ENCODE measurements at places on chromosomes 7 and 10.

- no peak for DNase-seq
Measured at GRCh38 chr7:42137941-42138340, 99.1 kb downstream of the GLI3 start.

DNA sequence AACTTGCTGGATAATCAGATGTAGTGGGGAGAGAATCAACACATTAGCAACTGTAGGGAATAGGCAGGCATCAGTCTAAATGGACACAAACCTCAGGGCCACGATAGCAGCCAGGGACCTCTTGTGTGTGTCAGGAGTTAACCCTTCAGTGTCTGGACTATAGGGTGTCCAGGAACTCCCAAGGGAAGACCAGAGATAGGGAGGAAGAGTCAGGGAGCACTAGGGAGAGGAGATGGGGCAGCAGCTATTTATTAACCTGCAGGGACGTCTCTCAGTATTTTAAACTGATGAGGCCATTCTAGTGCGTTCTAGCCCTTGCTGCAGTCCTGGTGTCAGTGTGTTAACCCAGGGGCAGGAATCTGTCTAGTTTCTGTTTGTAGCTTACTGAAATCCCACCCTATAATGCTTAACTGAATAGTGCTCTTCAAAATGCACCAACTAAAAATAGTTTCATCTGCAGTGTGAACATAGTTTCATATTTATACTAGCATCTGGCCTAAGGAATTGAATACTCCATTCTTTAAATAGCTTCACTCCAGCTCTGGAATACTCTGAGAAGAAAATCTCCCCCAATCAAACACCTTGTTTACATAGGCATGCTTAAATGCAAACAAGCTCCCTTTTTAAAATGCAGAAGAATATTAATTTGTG lies 62.7 kb downstream of the ARID5B start:
- DNase-seq = no peak

DNA sequence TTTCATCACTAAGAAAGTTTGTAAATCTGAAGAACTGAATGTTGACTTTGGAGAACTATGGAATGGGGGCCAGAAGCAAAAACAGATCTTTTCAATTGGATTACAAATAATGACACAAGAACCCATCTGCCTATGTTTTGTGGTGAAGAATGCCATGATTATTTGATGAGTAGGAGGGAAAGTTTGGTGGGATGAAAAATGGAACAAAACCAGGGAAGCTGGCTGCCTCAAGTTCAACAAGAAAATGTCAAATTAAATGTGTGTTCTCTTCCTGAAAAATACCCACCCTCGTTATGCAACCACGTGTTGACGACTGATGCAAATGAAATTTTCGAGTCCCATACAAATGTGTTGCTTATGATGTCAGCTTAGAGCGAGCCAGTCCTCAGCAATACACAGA lies 208.5 kb downstream of the GPR37 start:
- no peak for DNase-seq

- no peak for DNase-seq
Measured at GRCh38 chr10:61391281-61391680, 61.9 kb downstream of the TMEM26 start.

DNA sequence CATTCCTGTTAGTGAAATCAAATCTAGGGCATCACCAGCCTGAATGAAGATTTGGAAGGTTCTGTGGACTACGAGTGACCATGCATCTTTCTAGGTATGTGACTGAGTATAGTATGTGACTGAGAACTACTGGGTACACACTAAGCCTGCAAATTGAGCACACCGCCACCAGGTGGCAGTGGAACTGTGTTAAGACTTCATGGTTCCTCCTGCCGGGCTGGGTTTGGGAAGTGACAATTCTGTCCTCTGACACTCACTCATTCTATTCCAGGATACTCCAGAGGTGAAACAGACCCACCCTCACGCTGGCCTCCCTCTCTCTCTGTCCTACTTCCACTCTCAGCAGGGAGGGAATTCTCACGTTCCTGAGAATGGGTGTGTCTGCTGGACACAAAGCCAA lies 84.0 kb upstream of the TMEM248 start:
- DNase-seq = peak; percentile 64

- DNase-seq = peak; percentile 69
Measured at GRCh38 chr7:132709971-132710567, 133.8 kb upstream of the PLXNA4 start.

GRCh38 chr10:83965473-83965872 lies 173.8 kb upstream of the GHITM start:
- DNase-seq = no peak

- DNase-seq = no peak
Measured at GRCh38 chr7:155551785-155552611, 5.6 kb upstream of the CNPY1 start.

DNA sequence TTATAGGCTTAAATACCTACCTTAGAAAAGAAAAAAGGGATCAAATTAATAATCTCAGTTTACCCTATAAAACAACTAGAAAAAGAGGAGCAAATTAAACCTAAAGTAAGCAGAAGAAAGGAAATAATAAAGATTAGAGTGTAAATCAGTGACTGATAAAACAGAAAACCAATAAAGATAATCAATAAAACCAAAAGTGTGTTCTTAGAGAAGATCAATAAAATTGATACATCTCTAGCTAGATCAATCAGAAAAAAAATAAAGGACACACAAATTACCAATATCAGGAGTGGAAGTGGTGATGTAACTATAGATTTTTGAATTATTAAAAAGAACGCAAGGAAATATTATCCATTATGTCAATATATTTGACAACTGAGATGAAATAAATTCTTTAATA lies 69.2 kb upstream of the NAMPT start:
- DNase-seq = no peak

DNA sequence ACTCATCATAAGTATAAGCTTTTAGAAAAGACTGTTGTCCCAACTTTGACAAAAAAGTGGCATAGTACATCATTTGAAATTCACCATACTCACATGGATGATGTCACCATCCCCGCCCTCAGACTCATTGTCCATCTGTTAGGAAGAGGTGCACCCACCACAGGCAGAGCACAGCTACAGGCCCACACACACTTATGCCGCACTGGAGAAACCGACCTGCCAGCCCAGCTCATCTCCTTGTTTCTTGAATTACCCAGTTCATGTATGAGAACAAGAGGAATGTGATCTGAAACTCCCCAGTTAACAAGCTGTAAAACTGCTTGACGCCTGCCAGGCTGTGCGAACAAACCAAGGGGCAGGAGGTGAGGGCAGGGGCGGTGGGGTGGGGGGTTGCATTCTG lies 312.0 kb downstream of the DPP6 start:
- DNase-seq = no peak

- no peak for DNase-seq
Measured at GRCh38 chr10:8059191-8059936, 4.9 kb downstream of the GATA3 start.

DNA sequence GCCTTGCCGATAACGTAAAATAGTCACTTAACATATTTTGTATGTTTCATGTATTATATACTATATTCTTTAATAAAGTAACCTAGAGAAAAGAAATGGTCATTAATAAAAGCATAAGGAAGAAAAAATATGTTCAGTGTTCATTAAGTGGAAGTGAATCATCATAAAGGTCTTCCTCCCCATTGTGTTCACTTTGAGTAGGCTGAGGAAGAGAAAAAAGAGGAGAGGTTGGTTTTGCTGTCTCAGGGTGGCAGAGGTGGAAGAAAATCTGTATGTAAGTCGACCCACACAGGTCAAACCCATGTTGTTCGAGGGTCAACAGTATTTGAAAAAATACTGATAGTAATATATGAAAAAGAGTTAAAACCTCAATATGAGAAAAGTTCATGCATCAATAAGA lies 90.3 kb downstream of the GLCCI1 start:
- peak; percentile 65 for DNase-seq

DNA sequence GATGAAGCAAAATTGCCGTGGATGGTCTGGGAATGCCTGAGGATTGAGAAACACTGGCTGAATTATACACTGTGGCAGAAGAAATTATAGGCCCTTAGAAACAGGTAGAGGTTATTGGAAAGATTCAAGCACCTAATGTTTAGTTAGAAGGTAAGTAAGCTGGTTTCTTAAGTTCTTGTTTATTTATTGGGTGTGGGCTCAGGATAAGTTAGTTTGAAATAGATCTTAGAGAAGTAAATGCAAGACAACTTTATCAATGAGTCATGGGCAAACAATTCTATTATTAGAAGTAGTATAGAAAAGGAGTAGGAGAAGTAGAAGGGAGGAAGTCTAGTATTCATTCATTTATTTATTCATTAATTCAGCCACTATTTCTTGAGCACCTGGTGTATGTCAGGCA lies 96.5 kb downstream of the KAT6B start:
- no peak for DNase-seq

DNA sequence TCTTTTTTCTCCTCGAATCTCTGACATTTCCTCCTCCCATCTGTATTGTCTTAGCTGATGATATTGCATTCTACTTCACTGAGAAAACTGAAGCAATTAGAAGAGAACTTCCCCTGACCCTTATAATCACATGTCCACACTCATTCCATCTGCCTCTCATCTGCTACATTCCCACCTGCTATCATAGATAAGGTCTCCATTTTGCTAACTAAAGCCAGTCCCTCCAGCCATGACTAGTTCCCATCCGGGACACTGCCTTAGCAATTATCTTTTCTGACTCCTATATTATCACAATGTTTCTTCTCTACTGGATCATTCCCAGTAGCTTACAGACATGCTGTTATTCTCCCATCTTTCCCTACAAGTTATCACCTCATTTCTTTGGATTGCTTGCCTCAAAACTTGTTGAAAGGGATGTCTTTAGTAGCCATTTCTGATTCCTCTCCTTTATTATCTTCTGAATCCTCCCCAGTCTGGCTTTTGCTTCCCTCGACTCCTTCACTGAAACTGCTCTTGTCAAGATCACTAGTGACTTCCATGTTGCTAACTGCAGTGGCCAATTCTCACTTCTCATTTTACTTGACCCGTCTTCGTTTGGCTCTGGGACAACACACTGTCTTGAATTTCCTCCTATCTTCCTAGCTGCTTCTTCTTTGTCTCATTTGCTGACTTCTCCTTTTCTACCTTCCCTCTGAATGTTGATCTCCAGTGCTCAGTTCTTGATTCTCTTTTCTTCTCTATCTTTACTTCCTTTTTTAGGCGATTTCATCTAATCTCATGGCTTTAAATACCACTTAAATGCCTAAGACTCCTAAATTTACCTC lies 35.9 kb downstream of the FZD1 start:
- DNase-seq = no peak

DNA sequence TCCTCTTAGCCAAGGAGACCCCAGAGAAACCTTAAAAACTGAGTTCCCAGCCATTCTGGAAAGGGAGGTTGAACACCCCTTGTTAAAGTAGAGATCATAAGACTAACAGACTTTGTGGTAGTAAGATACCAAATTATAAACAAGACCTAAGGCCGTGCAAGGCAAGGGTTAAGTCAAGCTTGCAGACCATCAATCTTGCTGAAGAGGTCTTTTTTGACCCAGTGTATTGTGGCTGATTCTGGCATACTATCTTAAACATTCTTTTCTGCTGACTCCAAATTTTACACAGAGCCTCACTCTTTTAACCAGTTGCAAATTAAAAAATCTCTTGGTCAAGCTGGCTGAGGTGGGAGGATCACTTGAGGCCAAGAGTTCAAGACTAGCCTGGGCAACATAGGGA lies 1.2 kb upstream of the TBRG4 start:
- no peak for DNase-seq

- DNase-seq = no peak
Measured at GRCh38 chr7:117896339-117896738, 23.1 kb upstream of the CTTNBP2 start.

DNA sequence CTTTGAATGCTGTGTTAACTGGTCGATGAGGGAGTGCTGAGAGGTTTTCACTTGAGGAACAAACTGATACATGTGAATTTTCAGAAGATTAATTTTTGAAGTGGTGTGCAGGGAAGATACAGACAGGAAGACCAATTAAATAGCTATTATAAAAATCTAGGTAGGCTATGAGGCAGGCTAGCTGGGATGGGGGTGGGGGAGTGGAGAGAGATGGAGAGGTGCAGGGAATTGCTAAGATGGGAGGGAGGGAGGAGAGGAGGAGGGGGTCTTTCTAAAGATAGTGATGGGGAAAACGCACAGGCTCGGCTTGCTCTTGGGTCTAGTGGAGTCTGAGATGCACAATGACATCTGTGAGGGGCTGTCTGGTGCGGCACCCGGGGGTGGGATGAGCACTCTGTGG lies 15.2 kb downstream of the ATXN7L1 start:
- DNase-seq = no peak

- DNase-seq = no peak
Measured at GRCh38 chr10:71293446-71294084, 25.5 kb upstream of the SLC29A3 start.

DNA sequence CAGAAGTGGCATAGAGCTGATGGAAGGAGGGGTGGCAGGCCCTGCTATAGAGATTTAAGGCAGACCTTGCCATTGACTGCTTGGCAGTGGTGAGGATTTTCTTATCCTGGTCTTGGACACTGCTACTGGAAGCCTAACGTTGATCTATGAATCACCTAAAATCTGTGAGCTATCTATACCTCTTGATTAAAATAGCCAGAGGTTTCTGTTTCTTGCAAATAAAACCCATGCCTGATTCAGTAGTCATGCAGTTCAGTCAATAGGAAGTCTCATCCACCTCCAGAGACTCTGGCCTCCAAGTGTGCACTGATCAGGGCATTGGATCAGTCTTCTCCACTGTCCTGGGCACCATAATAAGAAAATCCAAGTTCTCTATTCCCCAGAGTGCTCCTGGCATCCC lies 286.5 kb downstream of the PTEN start:
- no peak for DNase-seq

DNA sequence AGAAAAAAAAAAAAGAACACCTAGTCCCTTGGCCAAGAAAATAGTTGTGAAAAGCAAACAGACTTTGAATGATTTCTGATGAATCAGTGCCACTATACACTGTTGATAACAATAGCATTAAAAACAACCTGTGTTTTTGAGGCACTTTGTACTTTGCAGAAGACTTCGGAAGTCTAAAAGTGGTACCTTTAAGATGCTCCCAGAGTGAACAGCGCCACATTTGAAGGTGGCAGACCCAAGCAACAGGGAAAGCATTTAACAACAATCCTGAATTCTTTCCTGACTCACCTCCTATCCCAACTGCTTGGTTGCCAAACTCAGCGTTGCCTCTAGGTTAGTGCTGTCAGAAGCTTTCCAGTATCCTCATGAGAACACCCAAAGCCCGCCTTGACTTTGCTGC lies 102.5 kb upstream of the CCDC6 start:
- no peak for DNase-seq

DNA sequence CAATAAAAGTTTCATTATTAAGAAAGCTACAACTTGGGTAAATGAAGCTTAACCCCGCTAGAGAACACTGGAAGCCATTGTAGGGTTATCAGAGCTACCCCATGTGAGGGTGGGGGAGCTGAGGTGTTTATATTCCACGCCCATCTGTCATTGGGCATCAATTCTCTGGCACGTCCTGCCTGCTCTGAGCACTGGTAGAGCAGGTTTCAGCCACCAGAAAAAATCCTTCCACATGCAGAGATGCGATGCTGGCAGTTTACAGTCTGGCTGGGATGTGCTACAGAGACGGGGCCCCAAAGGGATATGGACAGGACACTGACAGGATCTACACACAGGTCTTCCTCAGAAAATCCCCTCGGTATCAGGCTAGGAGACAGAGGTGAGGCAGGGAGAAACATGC lies 15.9 kb upstream of the RAPGEF5 start:
- no peak for DNase-seq
